ENCODE measurements at places on chromosomes 1 and 21.

- DNase-seq: no peak
Measured at GRCh38 chr21:28336314-28336713, 656.4 kb downstream of the LTN1 start.

- DNase-seq: no peak
Measured at GRCh38 chr1:198647055-198647454, 8.2 kb downstream of the PTPRC start.

DNA sequence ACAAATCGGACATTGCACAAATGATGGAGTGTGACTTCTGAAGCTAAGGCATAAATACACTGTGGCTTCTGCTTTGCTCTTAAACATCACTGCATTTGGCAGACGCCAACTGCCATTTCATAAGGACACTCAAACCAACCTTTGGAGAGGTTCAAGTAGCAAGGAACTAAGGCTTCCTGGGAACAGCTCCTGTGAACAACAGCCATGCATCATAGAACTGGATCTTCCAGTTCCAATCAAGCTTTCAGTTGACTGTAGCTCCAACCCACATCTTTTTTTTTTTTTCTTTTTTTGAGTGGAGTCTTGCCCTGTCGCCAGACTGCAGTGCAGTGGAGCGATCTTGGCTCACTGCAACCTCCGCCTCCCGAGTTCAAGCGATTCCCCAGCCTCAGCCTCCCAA is 10.7 kb upstream of the HUNK start:
- no peak for DNase-seq

- no peak for DNase-seq
Measured at GRCh38 chr1:91515994-91516393, 15.3 kb downstream of the CDC7 start.

DNA sequence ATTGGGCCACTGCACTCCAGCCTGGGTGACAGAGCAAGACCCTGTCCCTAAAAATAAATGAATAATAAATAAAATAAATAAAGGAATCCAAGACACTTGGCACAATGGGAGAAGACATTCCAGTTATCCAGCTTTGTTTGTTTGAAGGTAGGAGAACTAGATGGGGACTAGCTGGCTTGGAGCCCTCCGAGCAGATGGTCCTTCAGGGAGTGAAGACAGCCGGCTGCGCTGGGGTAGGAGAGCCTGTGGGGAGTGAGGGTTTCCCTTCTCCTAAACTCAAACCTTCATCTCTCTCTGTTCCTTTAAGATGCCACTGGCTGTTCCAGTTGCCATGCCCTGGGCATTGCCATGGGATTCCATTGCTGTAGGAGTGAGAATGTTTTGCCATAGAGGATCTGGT is 120.6 kb downstream of the NAV1 start:
- DNase-seq: no peak

DNA sequence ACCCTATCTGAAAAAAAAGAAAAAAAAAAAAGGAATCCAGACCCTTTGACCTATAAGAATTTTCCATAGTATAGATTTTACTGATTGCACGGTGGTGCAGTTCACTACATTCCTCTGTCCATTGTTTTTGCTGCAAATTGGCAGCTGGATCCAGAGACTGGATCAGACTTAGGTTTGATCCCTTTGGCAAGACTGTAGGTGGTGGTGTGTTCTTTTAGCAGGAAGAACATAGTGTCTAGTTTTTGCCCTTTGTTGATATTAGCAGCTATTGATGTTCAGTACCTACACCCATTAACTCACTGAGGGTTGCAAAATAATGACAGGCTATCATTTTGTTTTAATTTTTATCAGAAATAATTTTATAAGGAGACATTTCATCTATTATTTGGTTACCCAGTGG is 37.1 kb downstream of the OSBPL9 start:
- no peak for DNase-seq

GRCh38 chr1:3644273-3644672 is 5.6 kb downstream of the WRAP73 start:
- DNase-seq: no peak

All from hypothalamus (tissue), 51 donors.